AG09309 (cell line): ENCODE measurements at places on chromosomes 11 and 22.

DNA sequence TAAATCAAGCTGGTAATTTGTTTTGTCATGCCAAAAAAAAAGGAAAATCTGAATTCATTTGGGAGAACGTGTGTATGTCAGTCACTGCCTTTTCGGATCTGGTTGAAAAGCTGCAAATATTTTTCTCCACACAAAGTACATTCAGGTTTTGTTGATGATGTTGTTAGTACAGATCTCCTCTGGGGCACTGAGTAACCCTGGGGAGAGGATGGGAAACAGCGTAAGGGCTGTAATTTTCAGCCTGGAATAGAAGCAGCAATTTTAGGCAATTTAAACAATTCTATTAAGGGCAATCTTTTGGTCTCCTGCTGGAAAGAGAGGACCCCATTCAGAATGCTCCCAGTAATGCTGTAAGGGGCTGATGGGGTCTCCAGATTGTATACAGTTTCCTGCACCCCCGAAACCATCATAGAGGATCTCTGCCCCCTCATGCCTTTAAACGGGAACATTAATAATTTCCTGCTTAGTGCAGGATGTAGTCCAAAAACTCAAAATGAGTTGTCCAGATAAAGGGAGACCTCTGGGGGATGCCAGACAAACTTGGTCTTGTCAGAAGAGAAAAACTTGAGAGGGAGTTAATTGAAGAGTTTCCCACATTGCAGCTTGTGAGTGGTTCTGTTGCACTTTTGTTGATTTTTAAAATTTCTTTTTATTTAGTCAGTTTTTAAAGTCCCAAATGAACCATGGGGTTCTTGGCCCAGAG, 132.3 kb downstream of the COMMD9 start:
- no peak for DNase-seq

DNA sequence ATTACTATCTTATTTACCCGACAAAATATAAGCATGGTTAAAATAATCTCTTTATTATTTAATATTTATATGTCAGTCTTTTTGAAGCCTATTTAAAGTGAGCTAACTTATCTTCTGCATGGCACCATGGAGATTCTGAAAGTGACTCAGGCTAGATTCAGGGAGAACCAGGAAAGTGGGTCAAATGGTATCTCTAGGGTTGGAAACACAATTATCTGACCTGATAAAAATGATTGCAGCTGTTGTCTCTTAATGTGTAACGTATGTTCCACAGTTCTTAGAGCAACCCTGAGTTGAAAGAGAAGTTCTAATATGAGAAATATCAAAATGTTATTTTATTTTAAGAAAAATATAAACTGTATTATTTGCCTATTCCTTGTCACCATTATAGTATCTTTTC, 143.1 kb upstream of the CARD18 start:
- DNase-seq = no peak

DNA sequence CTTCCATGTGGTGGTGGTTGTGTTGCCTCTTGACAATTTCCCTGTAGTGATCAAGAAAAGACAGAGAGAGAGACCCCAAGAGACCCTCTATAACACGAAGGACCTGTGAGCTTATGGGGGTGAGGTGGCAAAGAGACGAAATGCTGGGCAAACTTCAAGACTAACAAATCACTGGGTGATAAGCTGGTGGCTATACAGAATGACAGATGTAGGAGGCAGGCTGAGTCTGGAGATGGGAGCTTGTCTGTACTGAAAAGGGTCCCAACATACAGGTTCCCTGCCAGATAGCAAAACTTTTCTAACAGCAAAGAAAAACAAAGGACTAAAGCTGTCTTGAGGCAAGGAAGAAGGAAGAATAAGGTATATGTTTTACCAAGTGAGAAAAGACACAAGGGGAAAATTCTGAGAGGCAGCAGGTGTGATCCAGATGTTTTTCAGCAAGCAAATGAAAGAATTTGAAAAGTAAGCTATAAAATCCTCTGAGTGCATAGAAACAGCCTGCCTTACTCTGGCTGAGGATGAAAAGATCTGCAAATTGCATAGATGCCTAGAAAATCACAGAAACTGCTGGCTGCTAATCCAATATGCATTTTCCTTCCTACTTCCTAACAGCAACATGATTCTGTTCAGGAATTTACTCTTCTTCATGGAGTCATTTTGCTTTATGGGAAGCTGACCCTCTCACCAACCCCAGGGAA, 21.9 kb upstream of the LYVE1 start:
- DNase-seq = no peak

- DNase-seq = no peak
These were observed 129.7 kb downstream of the NCAM1 start for GRCh38 chr11:113090716-113091480.

- no peak for DNase-seq
These were observed 123.2 kb downstream of the KCNQ1OT1 start for GRCh38 chr11:2576549-2576948.

DNA sequence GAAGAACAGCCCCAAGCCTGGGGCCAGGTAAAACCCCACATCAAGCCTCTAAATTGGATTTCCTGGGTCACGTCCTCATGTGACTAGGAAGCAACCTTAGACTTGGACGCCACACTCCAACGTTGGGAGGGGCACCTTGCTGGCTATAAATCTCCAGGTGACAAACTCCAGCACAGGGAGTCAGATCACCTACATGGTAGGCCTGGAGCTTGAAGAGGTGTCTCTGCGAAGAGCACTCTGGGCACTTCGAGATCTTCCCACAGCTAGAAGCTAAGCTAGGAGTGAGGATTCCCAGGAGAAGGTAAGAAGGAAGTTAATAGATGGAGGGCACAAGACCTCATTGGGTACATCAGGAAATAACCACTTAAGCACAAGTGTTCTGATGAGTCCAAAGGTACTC, 77.1 kb upstream of the GNAZ start:
- no peak for DNase-seq

DNA sequence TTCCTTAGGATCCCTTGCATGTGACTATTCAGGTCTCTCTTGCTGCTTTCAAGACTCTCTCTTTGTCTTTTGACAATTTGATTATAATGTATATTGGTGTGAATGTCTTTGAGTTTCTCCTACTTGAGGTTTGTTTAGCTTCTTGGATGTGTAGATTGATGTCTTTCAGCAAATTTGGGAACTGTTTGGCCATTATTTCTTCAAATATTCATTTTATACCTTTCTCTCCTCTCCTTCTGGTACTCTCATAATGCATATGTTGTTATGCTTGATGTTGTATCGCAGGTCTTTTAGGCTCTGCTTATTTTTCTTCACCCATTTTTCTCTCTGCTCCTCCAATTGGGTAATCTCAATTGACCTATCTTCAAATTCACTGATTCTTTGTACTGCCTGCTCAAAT, 44.2 kb downstream of the OR2AT4 start:
- DNase-seq = no peak

GRCh38 chr11:134662629-134663360, 250.8 kb upstream of the B3GAT1 start:
- no peak for DNase-seq

DNA sequence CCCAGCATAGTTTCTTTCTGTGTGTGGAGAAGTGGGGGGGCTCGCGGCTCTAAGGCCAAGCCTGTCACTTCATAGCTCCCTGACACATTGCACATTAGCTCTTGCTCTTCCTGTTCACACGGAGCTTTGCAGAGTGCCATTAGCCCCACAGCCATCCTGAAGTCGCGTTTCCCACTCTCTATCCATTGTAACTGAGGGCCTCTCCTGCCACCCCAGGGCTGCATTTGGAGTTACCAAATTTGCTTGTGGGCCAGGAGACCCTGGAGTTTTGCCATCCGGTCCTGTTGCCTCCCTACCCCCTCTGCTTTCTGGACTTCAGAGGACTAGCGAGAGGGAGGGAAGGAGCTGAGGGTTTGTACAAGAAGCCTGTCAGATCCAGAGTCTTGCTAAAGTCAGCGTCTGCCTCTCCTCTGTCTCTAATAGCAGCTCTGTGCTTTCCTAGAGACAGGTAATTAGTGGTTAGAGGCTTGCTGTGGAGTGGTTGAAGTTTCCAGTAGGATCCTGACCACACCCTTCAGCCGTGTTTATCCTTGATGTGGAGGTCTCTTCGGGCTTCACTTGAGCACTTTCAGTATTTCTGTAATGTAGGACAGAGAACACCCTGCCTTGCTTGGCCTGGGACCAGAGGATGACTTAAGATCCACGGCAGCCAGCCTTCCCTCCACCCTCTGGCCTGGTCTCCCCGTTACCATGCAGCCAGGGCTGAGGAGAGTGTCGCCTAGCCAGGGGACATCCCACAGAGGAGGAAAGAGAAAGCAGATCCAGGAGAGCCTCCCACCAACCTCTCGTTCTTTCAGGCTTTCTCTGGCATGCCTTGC, 14.1 kb downstream of the DCPS start:
- DNase-seq = no peak
